ENCODE measurements at places on chromosomes 4 and X.

DNA sequence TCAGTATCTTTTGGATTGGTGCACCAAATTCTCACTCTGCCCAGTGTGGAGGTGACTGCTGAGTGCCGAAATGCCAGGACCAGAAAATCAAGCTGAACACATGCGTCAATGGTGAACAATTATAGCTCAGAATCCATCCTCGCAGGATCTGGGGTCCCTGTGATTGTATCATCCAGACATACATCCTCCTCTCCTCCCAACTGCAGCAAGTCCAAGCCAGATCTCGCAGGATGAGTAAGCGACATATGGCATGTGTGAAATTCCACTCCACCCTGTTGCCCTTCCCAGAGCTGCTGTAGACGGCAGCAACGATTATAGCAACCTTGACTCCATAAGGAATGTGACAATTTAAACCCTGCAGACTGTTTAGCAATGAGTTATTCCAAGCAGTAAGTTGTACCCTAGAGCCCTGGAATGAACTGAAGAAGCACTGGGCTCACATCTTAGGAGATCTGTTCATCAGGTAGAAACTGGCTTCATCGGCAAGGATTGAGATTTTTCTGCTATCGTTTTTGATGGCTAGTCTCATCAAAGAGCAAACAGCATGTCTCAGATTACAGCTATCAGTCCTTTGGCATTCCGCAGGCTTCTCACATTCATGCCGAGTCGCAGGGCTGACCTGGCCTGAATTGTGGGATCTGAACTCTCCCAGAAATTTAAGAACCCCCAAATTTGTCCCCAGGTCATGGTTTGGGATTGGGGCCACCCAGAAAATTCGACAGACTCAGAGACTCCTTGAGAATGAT lies 35.5 kb upstream of the SORBS2 start:
- DNase-seq = no peak

- no peak for DNase-seq
These were observed 349.6 kb upstream of the FTHL17 start for GRCh38 chrX:31421441-31421840.

GRCh38 chrX:17154001-17154400 lies 207.5 kb downstream of the REPS2 start:
- no peak for DNase-seq

GRCh38 chr4:71261633-71262121 lies 77.1 kb upstream of the SLC4A4 start:
- DNase-seq = no peak

DNA sequence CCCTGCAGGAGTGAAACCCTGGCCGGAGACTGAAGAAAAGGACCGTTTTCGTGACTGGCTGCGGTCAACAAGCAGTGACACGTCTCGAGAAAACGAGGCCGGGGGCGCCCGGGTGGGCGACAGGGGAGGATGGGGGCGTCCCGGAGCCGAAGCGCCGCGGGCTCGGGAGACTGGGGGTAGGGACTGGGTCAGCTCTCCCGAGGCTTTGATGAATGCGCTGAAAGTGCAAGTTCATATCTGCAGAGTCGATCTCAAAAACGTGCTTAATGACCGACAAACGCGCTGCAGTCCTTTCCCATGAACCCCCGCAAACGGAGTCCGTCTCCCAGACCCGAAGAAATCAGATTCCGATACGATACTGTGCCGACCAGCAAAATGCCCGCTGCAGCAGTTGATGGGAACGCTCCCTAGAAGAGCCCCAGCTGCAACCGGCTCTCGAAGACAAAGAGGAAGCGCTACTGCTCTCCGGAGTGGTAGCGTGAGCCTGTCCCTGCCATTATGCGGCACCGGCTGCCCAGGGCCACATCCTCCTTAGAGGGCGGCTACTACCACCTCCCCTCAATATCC lies 806 bp upstream of the CD99L2 start:
- DNase-seq = peak; percentile 82

- no peak for DNase-seq
These were observed 2.5 kb upstream of the DGAT2L6 start for GRCh38 chrX:70174754-70175153.

GRCh38 chr4:1195891-1196401 lies 23.6 kb upstream of the SPON2 start:
- DNase-seq = peak; percentile 60

- DNase-seq = no peak
These were observed 14.8 kb upstream of the BBS7 start for GRCh38 chr4:121885115-121885514.

- DNase-seq = no peak
These were observed 27.0 kb downstream of the ARHGEF9 start for GRCh38 chrX:63758011-63758410.

DNA sequence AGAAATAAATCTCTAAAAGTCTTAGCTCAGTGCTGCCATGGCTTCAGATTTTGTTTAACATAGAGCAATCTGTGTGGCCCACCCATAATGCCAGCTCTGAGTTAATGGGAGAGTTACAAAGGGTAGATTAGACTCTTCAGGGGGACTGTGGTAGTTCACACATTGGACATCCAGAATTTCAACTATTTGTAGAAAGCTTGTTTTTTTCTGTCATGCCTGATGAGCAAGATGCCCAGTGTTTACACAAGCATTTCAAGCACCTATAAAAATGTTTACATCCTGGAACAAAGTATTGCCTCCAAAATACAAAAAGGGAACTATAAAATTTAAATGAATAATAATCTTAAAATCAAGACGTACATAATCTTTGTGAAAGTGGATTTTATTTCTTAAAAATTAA lies 43.0 kb upstream of the FAM9A start:
- no peak for DNase-seq

All from upper lobe of left lung (tissue), 6 donors.